ENCODE measurements at places on chromosomes 5 and 9.

DNA sequence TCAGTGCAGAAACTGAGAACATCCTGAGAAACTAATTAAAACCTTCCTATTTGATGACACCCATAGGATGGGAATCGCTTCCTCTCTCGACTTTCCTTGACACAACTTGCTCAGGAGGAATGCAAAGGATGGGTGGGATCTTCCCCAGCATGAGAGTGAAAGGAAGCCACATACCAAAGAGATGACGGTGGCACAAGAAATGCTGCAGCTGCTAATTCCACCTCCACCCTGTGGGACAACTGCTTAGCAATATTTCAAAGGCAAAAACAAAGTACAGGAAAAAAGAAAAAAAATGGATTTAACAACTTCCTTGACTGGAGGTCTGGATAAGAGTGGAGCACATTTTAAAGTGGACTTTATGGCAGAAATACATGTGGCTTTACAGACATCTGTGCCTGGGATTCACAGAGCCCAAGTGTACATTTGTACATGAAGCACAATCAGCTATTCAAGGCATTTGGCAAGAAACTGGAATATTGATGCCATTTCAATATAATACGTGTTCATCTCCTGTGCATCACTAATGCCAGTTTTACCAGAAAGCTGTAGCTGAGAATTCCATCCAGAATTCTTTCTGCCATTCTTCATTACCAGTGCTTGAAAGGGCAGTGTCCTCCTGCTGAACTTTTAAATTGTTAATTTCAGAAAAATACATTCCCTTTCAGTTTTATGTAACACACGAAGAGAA is 359.2 kb upstream of the ACTBL2 start:
- DNase-seq, result no peak

GRCh38 chr9:76895186-76895585 is 10.7 kb downstream of the PRUNE2 start:
- DNase-seq, result no peak

DNA sequence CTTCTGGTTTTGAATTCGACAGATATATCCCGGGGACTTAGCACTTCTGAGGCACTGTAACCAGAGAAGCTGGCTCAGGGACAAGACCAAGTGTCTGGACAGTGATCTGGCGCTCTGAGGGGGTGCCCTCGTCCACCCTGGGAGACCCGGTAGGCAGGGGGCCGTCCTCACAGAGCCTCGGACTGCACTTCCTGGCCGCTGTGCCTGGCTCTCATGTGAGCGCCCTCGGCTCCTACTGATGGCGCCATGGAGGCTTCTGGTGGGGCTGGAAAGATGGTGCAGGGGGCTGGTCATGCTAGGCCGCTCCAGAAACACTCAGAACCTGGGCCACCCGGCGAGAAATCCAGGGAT is 18.8 kb upstream of the SLC6A3 start:
- no peak for DNase-seq

GRCh38 chr5:168755548-168756093 is 176.5 kb upstream of the PANK3 start:
- no peak for DNase-seq

DNA sequence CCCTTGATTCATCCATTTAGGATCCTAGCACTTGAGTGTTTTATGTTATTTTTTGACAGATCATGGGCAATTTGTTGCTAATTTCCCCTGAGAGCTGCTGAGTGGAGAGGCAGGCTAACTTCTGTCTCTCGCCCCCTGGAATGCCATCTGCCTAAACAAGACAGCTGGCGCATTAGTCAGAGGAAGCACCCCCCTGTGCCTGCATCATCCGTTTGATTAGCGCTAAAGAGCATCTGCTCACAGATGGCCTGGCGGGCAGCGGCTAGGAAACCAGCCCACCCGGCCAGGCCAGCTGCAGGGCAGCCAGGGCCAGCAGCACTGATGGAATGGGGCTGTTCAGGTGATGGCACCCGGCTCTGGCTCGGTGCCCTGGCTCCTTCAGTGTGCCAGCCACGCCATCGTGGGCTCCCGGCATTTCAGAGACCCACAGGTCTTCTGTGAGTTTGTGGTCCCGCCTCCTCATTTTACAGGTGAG is 22.9 kb upstream of the ASS1 start:
- no peak for DNase-seq

DNA sequence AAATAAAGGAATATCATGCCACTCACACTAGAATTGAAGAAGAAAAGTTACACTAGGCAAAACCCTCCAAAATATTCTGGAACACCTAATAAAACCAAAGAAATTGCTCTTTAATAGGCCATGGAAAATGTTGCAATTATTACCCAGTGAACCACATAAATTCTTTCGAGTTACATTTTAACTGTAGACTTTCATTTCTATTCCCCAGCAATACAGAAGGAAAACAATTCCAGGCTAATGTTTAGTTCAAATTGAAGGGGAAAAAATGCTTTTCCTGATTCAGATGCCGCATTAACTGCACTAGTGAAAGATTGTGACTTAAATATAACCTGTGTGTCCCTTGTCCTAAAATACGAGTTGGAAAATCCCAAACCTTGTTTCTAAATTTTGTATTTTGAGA is 439.3 kb upstream of the ADAMTS16 start:
- DNase-seq, result no peak

DNA sequence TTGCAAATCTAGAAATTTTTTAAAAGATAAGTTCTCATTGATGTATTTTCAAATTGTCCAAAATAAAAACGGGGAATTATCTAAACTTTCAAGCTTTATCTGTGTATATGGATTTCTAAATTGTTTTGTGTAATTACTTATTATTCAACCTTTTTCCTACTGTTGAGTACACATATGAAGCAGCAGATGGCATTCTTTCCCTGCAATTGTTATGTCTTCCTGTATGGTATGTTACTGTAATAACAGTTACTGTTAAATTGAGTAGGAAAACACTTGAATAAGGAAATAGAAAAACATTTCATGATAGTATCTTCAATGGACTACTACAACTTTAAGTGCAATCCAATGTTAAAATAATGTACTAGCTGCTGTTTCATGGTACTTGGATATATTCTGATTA is 124.8 kb downstream of the RANBP17 start:
- peak; percentile 33 for DNase-seq

DNA sequence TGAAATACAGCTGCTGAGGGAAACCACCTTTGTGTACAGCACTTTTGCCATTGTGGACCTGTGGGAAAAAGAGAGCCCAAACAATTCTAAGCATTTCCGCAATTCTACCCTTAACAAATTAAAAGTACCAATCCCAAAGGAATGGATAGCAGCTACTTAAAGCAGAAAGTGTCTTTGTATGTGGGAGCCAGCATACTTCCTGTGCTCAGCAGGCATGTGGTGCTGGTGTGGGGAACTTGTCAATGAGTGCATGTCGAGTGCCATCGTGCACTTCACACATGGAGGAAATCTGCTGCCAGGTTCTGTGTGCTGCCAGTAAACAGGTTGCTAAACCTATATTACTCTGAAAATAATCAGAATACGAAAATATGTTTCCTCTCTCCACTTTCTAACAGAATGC is 399.0 kb downstream of the LRRC70 start:
- no peak for DNase-seq

DNA sequence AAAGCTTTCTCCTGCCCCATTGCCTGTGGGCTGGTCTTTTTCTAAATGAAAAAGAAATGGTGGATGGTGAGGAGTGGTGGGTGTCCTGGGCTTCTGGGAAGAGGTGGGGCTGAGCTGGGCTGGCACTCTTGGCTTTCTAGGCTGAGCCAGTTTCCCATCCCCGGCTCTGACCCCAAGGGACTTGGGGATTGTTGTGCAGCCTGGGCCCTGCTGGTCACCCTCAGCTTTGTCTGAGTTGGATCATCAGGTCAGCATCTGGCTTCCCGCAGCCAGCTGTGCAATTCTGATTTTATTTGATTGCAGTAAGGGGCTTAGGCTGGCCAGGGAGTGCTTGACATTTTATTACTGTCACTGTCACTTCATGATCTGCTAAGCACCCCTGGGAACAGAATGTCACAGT is 25.3 kb downstream of the GLRA1 start:
- no peak for DNase-seq

DNA sequence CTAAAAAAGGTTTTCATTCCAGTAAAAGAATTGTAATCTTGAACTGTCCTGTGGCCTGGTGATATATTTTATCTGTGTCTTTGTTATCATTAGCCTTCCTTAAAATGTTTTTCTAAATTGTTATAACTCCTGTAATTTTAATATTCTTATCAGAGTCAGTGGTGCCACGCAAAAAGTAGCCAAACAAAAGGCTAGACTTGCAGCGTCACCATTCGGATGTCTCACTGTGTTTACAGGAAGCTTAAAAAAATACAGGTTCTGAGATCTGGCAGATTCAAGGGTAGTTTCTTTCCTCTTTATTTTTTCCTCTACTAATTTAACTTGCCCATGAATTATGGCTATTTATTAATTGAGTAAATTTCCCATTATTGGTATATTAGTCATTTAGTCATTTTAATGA is 362.3 kb downstream of the MAT2B start:
- no peak for DNase-seq

DNA sequence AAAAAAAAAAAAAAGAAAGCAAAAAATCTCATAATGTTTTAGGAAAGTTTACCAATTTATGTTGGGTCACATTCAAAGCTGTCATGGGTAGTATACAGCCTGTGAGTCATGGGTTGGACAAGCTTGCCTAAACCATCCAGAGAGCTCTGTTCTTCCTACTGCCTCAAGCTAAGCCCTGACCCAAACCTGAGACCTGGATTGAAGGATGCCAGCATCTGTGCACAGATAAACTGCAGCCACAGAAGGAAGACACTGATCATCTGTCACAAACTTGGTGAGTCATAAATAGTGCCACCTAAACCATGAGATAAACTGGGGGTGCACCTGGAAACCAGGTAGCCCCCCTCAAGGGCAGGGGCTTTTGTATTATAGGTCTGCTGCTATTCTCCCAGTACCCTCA is 31.0 kb downstream of the CSF2 start:
- DNase-seq, result no peak

Data from NCI-H2081 treated with DMSO at 0.1 percent for 48 hours (cell line).